Lower leg skin (tissue), 4 donors: ENCODE measurements at places on chromosomes 2 and 18.

DNA sequence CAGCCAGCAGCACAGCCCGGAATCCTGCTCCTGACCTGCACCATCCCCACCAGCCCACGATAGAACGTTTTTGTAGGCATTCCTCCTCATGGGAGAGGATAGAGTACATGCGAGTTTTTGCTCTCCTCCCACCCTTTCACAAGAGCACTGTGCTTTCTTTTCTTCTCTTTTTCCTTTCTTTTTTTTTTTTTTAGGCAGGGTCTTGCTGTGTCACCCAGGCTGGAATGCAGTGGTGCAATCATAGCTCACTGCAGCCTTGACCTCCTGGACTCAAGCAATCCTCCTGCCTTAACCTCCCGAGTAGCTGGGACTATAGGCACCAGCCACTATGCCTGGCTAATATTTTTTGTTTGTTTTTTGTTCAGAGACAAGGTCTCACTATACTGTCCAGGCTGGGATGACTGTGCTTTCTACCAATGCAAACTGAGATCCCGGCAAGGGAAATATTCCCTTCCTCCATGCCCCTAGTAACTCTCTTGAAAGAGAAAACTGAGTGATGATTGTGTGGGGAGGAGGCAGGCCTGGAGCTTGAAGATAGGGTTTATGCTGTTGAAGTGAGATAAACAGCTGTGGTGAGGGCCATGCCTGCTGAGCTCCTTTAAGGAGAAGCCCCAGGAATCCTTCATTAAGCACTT is 82.6 kb upstream of the TXNDC2 start:
- DNase-seq = no peak

GRCh38 chr2:211055438-211055837 is 499.0 kb downstream of the CPS1 start:
- no peak for DNase-seq

DNA sequence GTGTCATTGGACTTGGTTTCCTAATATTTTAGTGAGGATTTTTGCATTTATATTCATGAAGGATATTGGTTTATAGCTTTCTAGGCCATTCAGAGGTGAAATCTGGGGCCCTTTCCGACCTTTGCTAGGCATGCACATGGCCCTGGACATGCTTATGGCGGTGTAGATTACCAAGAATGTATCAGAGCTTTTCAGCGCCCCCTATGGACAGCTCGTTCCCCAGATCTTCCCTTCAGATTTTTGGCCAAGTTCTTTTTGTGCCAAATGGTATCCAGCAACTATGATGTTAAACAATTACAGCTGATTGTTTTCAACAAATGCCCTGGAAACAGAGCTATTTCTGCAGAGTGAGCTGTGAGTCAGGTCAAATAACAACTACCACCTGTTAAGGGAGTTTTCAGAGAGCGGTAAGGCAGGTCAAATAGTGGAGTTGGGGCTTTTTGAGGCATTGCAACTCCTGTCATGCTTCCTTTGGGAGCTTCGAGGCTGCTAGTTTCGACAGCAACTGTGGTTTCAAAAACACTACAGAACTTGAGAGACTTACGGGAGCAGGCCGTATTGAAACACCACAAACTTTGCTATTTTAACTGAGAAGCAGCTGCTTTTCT is 188.3 kb downstream of the ZNF516 start:
- no peak for DNase-seq

DNA sequence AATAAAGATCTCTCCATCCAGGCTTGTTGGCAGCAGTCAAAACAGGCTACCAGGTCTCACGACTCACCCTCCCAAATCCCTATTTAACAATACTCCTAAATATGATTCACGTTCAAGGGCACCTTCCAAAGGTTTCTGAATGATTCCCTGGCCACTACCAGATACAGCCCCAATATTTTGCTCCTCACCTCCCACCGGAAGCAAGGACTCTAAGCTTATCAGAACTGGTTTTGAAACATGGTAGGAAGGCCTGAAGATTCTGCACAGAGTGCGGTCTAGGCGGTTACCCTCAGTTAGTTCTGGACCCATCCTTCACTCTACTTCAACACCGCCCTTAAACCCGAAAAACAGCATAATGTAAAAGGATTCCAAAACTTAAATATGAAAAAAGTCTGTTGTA is 5.2 kb downstream of the PPP4R1 start:
- no peak for DNase-seq

- DNase-seq = no peak
Measured at GRCh38 chr2:228681426-228681825, 499.9 kb upstream of the SPHKAP start.

DNA sequence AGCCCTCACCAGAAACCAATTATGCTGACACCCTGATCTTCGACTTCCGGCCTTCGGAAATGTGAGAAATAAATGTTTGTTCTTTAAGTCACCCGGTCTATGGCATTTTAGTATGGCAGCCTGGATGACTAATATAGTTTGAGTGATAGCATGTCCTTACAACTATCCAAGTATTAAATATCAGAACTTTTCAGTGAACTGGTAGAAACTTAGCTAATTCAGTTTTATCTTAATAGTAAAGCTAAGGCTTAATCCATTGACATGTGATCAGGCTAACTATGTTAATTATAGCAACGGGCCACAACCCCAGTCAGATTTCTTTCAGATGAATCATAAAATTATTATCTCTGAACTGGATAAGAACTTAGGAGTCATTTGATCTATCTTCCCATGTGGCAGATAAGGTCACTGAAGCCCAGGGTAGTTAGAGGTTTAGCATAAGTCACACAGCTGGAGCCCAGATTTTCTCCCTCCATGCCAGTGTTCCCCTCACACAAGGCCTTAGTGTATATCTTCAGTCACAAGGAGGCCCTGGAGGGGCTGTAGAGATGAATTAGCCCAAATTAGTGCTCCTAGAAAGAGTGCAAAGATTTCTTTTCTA is 40.7 kb upstream of the UPP2 start:
- no peak for DNase-seq

GRCh38 chr2:46771309-46771708 is 144.3 kb downstream of the MCFD2 start:
- DNase-seq = no peak

- DNase-seq = no peak
Measured at GRCh38 chr2:54871457-54872107, 148.1 kb downstream of the EML6 start.

DNA sequence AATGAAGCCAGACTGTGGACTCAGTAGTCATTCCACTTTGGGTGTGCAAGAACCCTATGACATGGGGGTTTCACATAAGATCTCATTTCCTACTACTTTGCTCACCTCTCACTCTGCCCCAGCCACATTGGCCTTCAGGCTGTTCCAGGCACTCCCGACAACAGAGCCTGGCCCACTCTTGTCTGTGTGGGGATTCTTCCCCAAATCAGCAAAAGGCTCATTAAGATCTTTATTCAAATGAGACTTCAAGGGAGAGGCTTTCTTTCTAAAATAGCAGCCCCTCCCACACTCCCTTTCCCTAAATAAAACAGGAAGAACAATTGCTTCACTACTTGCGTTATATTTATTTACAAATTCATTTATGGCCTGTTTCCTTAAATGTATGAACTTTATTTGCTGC is 3.5 kb upstream of the CDC42EP3 start:
- no peak for DNase-seq

GRCh38 chr2:177535000-177535399 is 142.4 kb downstream of the AGPS start:
- DNase-seq = no peak

DNA sequence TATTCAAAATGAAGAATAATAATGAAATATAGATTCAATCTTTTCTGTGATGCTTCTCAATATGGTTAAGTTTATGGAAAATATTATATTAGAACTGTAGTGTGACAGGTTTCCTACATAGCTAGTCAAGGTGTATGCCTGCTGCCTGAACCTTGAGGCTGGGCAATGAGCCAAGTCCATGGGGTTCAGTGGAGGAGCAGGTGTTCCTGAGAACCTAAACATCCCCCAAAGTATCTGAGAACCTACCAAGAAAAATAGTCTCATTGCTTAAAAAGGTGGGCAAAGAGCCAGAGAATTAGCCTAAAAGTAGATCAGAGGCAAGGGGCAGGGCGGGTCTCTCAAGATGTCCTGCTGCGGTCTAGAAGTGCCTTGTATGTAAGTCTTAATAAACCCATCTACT is 185.9 kb upstream of the SPHKAP start:
- no peak for DNase-seq

- no peak for DNase-seq
Measured at GRCh38 chr2:47257946-47258348, 102.8 kb upstream of the STPG4 start.

DNA sequence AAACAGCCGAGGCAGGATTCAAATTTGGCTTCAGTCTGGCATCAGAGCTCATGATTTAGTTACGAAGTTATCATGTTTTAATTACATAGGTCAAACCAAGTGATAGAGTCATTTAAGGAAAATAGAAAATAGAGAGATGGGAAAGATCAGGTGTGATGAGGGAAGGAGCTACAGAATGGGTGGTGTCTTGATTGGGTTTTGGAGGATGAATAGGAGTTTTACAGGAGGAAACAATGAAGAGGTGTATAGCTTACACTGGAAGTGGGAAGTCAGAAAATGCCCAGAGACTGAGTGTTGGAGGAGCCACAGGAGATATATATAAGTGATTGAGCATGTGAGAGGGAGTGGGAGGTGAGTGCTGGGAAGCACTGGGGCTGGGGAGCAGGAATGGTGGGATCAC is 264.2 kb upstream of the TNP1 start:
- no peak for DNase-seq

- DNase-seq = no peak
Measured at GRCh38 chr2:48235076-48235475, 294.9 kb upstream of the STON1 start.

DNA sequence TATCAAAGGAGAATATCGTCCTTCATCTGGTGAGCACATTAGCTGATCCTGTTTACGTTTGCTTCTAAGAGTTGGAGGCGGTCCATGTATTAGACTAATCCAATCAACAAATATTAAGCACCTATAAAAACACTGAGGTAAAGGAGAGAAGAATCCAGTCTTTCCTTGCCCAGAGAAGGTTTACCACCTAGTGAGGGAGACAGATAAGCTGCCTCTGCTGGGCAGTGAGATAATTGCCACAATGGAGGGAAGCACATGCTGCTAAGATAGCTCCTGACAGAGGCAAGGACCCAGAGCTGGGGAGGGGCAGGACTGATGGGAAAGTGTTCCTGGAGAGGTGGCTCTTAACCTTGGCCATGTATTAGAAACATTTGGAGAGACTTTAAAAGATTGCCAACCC is 36.7 kb upstream of the ST8SIA5 start:
- DNase-seq = no peak

DNA sequence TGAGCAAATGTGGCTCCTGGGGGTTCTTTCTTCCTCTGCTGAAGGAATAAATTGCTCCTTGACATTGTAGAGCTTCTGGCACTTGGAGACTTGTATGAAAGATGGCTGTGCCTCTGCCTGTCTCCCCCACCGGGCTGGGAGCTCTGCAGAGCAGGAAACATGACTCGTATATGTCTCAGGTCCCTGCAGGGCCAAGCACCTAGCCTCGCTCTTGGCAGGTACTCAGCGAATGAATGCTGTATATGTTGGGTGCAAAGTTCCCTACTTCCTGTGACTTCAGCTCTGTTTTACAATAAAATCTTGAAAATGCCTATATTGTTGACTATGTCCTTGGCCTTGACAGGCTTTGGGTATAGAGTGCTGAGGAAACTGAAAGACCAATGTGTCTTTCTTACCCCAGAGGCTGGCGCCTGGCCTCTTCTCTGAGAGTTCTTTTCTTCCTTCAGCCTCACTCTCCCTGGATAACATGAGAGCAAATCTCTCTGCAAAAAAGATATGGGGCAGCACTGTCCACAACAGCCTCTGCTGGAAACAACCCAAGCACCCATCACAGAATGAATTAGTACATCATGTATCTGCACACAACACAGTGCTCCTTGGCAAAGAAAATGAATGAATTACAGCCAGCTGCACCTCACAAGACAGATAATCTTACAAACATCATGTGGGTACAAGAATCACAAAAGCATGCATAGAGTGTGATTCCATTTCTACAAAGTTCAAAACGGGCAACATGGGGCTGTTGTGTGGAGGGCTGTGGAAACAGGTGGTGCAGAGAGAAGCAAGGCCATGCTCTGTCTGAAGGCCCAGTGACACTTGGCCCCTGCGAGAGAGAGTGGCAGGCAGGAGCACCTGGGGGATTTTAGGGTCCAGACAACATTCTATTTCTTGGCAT is 6.6 kb downstream of the IL1RN start:
- no peak for DNase-seq

DNA sequence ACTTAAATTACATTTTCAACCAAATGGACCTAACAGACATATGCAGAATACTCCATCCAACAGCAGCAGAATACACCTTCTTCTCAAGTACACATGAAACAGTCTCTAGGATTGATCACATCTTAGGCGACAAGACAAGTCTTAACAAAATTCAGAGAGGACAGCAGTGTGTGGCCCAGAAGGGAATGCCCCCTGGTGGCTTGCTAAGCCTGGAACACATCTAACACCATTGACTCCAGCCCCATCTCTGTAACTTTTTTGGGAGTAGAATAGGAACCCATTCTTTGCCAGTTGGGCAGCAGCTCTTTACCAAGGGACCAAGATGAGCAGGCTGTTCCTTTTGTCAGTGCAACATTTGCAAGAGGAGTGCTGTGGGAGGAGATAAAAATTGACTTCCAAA is 249.9 kb downstream of the PLCL1 start:
- no peak for DNase-seq

GRCh38 chr18:59912007-59912550 is 12.3 kb downstream of the PMAIP1 start:
- no peak for DNase-seq

- no peak for DNase-seq
Measured at GRCh38 chr2:201420442-201421113, 30.7 kb downstream of the TRAK2 start.

- DNase-seq = no peak
Measured at GRCh38 chr2:172208791-172209325, 106.2 kb upstream of the DLX2 start.

DNA sequence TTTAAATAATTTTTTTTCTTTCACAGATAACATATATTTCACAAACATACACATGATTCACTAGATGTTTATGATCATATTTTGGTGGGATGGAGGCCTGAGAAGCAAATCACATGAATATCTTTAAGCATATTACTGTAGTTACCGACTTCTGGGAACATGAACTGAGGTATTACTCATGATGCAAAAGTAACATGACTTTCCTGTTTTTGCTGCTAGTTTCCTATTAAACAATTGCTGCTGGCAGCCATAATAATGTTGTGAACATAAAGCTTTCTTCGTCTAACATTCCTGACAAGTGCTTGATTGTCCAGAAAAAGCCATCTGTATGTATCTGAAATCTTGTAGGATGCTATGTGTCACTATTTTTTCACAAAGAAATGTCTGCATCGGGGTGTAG is 145.4 kb downstream of the MTX2 start:
- DNase-seq = no peak

- no peak for DNase-seq
Measured at GRCh38 chr2:60661073-60661738, 94.9 kb upstream of the PAPOLG start.

GRCh38 chr2:108329771-108330170 is 41.1 kb downstream of the SULT1C2 start:
- no peak for DNase-seq
